Glutamatergic neuron (in vitro differentiated cells): ENCODE measurements at places on chromosomes 16 and 17.

- peak; percentile 69 for DNase-seq
Observed at GRCh38 chr17:2366747-2367494, 29.6 kb downstream of the SGSM2 start.

DNA sequence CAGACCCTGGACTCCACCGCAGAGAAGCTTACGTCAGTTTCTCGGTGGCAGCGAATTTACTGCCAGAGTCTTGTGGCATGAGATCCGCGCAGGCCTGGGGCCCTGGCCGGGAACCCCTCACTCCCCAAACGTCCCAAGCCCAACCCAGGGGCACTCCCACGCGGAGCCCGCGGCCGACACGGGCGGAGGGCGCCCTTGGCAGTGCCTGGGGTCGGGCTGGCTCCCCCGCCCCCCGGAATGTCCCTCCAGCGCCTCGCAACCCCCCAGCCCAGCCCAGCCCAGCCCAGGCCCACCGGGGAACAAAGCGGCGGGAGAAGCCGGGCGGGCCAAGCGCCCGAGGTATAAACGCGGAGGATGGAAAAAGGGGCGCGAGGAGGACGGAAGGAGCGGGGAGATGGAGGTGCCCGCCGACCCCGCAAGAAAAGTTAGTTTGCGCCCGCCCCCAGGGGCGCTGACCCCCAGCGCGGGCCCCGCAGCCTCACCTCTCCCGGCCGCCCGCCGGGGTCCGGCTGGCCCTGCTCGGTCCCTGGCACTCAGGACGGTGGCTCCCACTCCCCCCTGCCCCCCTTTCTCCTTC lies 330 bp downstream of the CASKIN2 start:
- DNase-seq = peak; percentile 31

GRCh38 chr16:72989579-72990551 lies 58.1 kb downstream of the ZFHX3 start:
- DNase-seq = no peak

- no peak for DNase-seq
Observed at GRCh38 chr17:5883775-5884665, 186.2 kb upstream of the WSCD1 start.

- DNase-seq = no peak
Observed at GRCh38 chr16:50535506-50536257, 12.5 kb upstream of the NKD1 start.

DNA sequence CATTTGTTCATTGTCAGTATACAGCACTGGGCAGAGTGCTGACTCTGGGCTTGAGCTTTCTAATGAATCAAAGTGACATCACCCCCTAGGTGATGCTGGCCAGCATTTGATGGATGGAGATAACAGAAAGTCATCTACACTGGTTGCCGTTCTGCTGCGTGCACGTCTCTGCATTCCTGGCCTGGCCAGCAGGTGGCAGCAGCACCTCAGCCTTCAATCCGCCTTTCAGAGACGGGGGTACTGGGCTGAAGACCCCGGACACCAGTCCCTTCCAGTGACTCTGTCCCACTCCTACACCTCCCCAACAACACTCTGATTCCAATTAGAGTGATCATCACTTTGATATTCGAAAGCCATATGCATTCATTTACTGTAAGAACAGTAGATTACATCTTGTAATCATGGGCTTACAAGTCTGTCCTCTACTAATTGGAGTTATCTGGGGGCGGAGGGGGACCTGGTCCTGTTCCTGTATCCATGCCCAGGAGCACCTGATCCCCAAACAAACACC lies 6.0 kb downstream of the CPSF4L start:
- DNase-seq = peak; percentile 84

DNA sequence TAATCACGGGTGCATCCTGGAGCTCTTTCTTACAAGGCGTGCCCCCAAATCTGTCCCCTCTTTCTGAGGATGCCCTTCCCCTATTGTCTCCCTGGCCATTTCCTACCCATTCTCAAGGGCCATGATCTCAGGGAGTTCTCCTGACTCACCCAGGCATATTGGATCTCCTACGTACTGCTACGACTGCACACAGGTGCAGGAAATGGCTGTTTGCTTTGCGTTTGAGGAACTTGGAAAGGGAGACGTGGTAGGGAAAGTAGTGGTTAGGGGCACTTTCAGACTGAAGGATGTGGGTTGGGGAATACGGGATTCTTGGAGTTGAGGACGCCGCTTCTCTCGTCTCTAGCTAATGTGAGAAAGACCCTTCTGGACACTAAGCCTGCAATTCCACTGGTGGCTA lies 18.7 kb upstream of the MEOX1 start:
- no peak for DNase-seq
